ENCODE measurements at places on chromosomes 11 and 22. TPM values are rescaled to one million over a fixed set of nuclear protein-coding genes. Genes with fewer than 3 reads are reported as not detected.

Gene UPK2
- polyA plus RNA-seq: 3.0 TPM

Gene MISFA
- not detected for polyA plus RNA-seq

Gene JAML
- polyA plus RNA-seq: 0.49 TPM

Gene CAPN5
- 23.2 TPM for polyA plus RNA-seq

Gene MRGPRX3
- polyA plus RNA-seq: not detected

Gene SYT13
- polyA plus RNA-seq: 82.2 TPM
